ENCODE measurements at places on chromosomes 2 and 18.

- peak; percentile 6 for DNase-seq
Measured at GRCh38 chr2:20970068-20970467, 73.8 kb downstream of the APOB start.

DNA sequence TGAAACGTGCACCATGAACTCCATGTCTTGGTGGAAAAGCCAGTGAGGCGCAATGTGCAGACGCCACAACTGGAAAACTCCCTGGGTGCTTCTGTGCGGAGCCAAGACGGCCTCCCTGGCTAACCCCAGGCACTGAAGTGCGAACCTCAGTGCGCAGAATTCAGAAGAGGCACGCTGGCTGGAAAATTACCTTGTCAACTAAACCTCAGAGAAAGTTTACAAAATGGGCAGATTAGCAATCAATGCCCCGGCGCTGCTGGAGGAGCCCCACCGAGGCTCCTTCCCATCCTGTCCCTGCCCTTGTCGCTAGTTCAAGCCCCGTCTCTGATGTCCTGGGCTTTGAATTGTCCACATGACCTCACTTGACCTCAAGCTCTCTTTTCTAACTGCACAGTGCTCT is 22.2 kb downstream of the SNORC start:
- no peak for DNase-seq

- no peak for DNase-seq
Measured at GRCh38 chr18:79530821-79531220, 135.1 kb downstream of the NFATC1 start.

DNA sequence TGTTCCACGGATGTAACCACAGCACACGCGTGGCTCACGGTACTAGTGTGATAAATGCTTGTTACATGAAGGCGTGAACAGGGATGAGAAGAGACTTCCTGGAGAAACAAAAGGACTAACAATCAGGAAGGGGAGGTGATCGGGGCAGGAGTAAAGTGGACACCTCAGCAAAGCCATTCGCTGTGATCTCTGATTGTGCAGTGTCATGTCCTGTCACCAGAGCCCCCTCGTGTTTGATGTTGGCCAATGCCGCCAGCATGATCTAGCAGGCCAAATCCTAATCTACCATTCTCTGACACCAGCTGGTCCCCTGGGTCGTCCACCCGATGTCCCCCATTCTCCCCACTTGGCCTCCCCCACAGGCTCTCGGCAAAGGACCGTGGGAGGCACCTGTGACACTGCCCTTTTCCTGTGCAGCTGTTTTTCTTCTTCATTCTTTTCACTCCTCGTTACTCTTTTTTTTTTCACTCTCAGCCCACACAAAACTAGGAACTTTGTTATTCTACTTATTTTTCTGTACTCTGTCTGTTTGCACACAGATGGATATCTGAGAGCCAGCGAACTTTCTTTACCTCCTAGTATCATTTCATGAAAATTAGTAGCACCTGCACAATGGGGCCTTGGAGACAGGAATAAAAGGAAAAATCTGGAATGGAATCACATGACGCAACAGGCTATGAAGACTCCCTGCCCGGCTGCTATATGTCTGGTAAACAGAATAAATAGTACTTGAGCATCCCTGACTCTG is 146.8 kb downstream of the TGIF1 start:
- peak; percentile 82 for DNase-seq

DNA sequence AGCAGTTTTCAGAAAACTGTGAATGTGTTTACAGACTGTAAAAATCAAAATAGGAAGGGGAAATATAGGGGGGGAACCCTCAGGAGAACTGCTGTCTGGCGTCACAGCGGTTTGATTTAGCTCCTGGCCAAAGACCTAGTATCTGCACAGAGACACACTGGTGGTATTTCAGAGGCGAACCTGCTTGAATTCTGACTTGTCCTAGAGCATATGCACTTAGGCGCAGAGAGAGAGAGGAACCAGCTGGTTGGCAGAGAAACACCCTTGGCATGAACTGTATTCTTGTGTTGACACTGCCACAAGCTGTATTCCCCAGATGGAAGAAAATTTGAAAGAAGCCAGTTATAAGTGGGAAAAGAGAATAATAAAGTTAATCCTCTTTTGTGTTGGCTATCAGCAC is 506.5 kb upstream of the NRP2 start:
- DNase-seq = no peak

DNA sequence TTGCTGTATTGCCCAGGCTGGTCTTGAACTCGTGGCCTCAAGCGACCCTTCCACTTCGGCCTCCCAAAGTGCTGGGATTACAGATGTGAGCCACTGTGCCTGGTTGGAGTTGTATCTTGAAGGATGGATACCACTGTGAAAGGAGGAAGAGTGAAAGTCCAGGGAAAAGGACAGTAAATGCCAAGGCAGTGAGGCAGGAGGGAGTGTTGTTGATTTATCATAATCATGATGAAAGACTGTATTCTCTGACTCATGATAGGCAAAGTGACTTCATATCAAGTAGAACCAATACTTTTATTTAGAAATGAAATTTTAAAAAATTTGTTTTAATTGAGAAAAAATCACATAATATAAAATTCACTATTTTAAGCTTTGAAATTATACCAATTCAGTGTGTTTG is 162.3 kb downstream of the ARHGAP28 start:
- DNase-seq = no peak

DNA sequence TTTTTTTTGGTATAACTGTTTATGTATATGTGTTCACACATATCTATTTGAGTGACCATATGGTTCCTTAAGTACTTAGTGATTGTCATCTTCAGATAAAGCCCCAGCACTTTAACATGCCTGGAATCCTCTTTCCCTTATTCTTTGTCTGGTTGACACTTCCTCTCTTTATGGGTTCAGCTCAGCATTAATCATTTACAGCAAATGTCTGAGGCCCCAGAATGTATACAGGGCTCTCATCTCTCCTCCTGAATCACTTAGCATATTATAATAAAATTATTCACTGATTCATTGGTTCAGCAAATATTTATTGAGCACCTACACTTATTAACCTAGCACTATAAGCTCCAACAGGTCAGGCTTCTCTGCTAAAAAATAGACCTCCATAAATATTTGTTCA is 43.5 kb upstream of the CD28 start:
- DNase-seq = no peak
